ENCODE measurements at places on chromosomes 5 and 9.

- no peak for DNase-seq
Measured at GRCh38 chr5:179201986-179202385, 141.8 kb downstream of the ZNF354C start.

DNA sequence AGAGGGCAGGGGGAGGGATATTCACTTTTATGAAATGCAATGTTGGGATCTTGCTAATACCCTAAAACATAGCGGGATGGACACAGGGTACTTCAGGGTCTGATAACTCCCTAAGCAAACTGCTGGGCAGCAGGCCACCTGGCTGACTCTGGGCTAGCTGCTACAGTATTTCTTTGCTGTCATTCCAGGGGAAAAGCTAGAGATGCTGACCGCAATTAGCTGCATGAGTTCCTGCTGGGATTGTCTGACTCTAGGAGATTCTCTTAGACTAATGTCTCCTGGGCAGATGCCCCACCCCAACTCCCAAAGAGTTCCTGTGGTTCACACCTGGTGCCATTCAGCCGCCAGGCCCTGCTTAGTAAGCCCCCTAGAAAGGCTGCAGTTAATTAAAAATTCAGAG is 69.9 kb downstream of the PSAT1 start:
- no peak for DNase-seq

- no peak for DNase-seq
Measured at GRCh38 chr5:90767710-90768109, 209.1 kb downstream of the ADGRV1 start.

- DNase-seq = no peak
Measured at GRCh38 chr9:131307974-131308373, 18.5 kb downstream of the PLPP7 start.

- no peak for DNase-seq
Measured at GRCh38 chr9:64128572-64128971, 1156.4 kb downstream of the FOXD4L5 start.

DNA sequence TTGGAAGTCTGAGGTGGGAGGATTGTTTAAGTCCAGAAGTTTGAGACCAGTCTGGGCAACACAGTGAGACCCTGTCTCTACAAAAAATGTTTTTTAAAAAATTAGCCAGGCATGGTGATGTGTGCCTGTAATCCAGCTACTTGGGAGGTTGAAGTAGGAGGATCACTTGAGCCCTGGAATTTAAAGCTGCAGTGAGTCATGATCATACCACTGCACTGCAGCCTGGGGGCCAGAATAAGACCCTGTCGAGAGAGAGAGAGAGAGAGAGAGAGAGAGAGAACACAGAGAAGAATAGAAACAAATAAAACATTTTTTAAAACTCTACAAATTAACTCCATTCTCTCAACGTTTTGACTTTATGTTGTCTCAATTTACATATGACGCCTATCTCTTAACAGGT is 111.8 kb downstream of the BARX1 start:
- no peak for DNase-seq

GRCh38 chr9:99660191-99660636 is 161.5 kb upstream of the NR4A3 start:
- no peak for DNase-seq

DNA sequence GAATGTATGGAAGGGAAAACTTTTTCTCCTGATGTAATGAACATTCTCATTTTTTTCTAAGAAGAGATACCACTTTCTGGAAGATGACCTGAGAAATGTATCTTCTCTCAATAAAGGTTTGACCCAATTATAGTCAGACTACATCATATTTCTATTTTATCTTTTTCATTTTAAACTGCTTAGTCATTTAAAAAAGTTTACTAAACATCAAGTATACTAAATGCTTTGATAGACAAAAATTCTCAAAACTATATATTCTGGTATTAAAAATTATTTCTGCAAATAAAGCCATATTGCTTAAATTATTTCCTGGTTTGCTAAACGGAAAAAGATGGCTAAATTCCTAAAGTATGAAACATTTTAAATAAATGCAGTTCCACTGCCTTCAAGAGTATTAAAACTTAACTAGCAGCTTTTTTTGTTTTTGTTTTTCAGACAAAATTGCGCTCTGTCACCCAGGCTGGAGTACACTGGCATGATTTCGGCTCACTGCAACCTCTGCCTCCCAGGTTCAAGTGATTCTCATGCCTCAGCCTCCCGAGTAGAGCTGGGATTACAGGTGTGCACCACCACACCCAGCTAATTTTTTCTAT is 37.1 kb downstream of the FBXW11 start:
- no peak for DNase-seq

- DNase-seq = no peak
Measured at GRCh38 chr5:143524338-143524945, 121.0 kb upstream of the NR3C1 start.

DNA sequence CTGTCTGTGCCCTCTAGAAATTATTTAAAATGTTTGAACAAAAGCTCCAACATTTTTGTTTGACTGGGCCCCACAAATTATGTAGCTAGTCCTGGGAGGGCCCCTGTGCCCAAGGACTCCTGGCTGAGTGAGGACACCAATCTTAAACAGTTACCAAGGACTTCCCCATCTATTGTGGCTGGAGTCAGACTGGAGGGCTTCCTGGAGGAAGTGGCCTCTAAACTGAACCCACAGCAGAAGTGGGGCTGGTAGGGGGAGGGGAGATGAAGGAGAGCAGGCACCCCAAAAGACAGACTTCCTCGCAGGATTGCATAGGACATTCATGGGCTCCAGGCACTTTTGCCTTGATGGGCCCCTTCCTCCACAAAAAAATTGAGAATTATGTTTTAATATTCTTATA is 8.1 kb downstream of the ADAMTS13 start:
- no peak for DNase-seq

GRCh38 chr9:136726631-136727191 is 14.3 kb downstream of the DIPK1B start:
- no peak for DNase-seq

DNA sequence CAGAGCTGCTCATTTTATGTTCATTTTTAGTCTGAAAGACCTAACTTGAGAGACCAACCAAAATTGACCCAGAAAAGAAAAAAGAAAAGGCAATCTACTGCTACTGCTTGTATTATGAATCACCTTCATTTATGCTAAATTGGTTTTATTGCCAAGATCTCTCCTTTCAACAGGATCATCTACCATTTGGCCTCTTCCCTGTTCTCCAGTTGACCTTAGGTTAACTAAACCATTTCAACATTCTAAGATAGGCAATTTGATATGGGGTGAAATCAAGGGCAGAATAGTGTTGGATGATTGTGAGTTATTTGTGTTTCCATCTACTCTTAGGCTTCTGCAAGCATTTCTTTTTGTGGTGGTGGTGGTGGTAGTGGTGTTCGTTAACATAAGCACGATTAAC is 48.3 kb upstream of the POU4F3 start:
- no peak for DNase-seq

DNA sequence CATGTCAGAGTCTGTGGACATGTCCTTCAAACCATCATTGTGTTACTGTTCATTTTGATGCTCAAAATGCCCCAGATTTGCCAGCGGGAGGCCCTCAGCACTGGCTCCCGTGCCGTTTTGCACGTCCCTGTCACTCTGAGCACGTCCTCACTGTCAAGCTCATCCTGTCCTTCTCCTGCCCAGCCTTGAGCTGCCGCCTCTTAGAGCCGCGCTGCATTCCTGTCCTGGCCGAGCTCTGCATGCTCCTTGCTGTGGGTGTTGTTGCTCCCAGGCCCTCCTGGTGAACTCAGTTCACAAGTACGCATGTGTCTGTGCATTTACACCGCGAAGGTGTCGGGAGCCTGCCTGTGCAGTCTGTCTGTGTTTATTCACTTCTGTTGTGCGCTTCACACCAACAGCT is 62.2 kb downstream of the WNK2 start:
- DNase-seq = no peak

DNA sequence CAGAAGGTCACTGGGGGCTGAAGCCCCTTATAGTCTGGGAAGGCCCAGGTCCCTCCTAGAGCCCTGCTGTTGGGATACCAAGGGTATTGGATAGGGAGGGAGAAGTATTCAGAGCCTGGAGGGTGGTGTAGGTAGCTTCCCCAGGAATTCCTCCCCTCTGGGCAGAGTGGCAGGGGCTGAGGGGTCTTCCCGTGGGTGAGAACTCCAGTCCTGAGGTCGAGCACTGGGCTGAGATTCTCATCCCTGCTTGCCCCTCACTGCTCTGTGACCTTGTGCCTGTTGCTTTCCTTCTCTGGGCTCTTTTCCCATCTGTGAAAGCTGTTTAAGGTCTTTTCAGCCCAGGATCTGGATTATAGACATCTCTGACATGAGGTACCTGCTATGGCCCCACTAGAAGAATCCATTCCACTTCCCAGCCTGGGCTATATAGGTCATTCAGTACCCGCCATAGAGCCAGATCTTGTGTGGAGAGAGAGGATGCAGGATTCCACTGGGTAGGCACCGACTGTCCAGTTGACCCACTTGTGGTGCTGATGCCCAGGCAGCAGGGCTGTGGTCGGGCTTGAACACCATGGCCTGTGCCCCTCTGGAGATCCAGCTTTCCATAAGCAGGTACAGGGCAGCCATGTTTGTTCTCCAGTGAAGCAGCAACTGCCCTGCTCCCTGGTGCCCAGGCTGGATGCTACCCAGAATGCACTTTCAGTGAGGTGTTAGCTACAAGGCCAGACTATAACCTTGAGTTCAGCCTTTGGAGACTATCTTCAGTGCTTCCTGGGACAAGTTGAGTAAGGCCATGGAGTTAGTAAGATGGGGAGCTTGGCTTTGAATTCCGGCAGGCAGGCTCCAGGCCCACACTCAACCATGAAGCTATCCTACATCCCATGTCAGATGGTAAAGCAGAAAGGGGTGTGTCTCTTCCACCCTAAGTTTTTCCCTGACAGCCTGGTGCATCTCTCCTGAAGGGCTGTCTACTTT is 60.1 kb downstream of the AMBP start:
- DNase-seq = no peak

DNA sequence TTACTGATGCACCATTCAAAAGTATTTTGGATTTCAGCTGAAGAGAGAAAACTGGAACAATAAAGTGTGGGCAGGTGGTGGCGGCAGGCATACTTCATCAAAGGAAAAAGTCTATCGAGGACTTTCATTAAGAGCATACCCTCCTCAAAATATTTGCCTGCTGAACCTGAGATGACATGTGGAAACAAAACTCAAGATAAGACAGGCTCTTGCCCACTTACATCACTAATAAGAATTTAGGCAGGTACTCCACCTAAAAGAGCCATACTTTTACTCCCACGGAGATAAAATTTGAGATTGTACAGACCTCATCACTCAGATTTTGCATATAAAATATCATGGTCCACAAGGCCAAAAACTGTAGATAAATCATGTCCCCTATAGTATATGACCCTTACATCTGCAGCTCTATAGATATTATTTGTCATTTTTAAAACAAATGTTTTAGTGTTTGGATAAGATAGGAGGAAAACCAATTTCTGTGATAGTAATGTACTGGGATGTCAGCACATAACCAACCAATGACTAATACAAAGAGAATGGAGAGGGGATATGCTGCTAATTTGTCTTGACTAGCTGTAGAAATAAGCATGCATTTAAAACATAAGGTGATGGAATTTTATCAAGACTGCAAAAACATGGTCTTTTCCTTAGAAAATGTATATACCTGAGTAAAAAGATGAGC is 730.6 kb upstream of the ZNF608 start:
- DNase-seq = no peak

DNA sequence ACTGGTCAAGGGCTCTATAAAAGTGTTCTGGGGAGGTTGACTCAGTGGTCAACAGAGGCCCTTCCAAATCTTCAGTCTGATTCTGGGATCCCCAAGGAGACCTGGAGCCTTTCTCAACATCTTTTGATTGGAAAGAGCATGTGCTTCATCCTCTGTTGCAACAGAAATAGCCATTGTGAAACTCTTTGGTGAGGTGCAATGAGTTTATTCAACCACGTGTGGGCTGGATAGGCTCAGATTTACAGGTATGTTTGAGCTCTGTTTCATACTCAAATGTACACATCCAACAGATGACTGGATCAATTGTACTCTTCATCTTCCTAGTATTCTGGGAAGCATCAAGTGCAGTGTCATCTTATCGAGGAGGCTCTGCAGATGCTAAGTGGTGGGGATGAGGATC is 60.5 kb downstream of the CTSL start:
- DNase-seq = no peak

DNA sequence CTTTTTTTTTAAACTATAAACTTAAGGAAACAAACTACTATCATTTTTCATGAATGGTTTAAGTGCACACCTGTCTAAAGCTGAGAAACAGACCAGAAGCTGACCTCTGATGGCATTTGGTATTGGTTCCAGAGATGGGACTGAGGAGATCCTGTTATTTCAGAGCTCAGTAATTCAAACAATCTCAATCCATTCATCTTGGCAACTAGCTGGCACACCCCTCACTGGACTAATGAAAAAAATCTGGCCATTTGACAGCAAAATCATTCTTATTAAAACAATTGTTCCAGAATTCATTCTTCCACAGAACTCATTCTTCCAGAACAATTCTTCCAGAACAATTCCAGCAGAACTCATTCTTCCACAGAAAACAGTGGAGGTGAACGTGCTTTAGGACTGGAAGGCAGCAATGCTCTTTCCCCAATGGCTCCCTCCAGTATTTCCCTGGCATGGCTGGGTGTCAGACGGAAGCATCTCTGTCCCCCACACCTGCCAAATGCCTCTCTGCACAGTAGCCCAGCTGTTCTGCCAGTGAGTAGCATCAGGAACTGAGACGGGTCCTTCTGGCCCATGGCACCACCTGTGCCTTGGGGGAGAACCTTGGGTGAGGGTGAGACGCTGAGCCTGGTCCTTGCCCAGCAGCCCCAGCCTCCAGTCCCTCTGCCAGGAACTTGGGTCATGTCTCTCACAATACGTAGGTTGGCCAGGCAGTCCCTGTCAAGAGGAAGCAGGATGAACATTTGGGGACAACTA is 87.5 kb upstream of the EQTN start:
- DNase-seq = no peak

- no peak for DNase-seq
Measured at GRCh38 chr5:152016421-152016820, 91.8 kb upstream of the GLRA1 start.

DNA sequence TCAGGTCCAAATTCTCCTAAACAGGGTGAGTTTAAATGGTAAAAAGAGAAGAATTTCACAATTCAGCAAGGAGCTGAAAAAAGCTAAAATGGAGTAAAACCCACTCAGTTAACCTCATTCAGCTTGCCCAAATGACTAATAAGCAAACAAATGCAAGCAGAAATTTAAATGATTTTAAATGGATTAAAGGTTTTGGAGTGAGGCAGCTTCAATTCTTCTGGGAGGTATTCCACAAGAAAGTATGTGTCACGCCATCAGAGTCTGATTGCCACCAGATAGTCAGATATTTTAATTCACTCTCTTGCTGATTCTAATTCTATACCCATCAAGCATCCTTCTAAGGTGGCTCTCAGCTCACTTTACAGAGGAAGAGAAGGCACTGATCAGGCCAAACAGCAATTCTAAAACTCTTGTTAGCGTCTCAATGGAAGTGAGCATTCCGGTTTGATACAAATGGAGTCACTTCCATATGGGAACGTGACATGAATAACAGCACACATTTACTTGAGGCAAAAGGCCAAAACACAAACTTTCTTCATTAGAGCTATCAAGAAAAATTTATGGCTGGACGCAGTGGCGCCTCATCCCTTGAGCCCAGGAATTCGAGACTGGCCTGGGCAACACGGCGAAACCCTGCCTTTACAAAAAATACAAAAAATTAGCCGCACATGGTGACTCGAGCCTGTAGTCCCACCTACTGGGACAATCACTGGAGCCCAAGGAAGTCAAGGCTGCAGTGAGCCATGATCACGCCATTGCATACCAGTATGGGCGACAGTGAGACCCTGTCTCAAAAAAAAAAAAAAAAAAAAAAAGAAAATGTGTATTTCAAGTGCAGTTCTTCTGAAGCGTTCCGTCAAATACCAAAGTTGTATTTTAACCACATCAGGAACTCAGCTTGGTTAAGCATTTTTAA is 2.0 kb downstream of the CLK4 start:
- DNase-seq = no peak

Data from stimulated activated CD4-positive, alpha-beta T cell treated with anti-CD3 and anti-CD28 coated beads, Interleukin-15, amount 100 ng/mL, for 1 hour (primary cell).